Activated CD4-positive, alpha-beta memory T cell treated with anti-CD3 and anti-CD28 coated beads for 36 hours (primary cell): ENCODE measurements at places on chromosomes 7 and 10.

DNA sequence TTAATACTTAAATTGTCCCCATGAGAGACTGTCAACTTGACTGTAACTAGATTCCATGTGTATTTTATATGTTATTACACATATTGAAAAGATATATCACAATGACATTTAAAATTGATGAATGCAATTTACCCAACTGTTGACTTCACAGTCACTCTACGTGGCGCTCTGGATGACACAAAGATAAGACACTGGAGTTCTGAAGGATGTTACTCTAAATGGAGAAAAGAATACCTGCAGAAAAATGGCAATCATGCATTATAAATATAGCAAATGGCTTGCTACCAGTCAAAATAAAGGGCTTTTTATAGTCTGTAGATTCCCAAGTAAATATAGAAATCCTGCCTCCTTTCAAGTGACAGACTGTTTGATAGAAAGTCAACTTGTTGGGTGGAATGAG lies 143.6 kb upstream of the KLF6 start:
- DNase-seq, result no peak

DNA sequence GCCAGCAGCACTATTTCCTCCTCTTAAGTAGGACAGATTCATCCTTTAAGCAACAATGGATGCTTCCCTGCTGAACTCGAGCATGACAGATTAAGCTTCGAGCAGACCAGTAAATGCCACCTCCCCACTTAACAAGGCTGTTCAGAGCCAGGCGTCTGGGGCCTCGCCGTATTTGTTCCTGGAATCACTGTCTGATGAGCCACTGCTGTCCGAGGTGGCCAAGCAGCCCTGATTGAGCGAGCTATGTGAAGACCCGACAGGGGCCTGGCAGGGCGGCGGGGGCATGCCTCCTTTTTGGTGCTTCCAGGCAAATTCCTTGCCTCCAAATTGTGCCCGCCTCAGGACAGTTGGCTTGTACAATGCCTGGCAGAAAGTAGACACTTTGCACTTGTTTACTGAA lies 862.6 kb downstream of the NRG3 start:
- no peak for DNase-seq

DNA sequence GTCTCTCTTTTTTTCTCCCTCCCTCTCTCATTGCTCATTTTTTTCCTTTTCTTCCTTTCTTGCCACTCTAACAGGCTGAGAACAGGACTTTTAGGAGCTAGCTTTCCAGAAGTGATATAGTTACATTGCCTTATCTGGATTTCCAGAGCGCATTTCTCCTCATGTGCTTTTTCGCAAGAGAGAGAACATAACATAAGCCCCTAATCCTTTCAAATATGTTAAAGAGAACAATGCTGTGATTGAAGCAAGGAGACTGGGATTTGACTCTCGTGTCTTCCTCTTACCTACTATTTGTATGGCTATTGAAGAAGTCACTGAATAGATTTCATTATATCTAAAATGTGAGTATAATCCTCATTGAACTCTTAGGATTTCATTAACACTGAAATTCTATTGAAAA lies 101.2 kb upstream of the PRPS1L1 start:
- DNase-seq, result no peak

GRCh38 chr10:32955299-32955772 lies 2.7 kb downstream of the ITGB1 start:
- DNase-seq, result no peak

DNA sequence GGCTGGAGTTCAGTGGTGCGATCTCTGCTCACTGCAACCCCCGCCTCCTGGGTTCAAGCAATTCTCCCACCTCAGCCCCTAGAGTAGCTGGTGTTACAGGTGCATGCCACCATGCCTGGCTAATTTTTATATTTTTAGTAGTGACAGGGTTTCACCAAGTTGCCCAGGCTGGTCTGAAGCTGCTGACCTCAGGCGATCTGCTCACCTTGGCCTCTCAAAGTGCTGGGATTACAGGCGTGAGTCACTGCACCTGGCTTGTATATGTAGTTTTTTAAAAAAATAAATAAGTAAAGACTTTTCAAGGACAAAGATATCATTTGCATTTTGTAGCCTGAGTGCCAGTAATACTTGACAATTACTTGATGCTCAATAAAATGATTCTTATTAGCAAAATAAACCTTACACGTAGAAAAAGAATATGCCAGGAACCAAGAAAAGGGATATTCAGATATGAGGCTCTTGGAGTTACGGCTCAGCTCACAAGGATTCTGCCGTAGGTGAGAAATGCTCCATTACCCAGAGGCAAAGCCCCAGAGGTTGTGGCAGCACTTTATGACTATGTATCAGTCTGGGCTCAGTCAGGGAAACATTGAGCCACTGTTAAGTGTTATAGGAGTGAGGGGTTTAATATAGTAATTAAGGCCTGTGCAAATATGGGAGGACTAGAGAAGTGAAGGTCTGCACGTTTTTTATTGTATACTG lies 98.5 kb downstream of the TPST1 start:
- DNase-seq, result no peak

GRCh38 chr7:74476626-74477025 lies 22.9 kb downstream of the GTF2IRD1 start:
- DNase-seq, result no peak

GRCh38 chr7:50366311-50366710 lies 61.8 kb downstream of the IKZF1 start:
- DNase-seq, result no peak

DNA sequence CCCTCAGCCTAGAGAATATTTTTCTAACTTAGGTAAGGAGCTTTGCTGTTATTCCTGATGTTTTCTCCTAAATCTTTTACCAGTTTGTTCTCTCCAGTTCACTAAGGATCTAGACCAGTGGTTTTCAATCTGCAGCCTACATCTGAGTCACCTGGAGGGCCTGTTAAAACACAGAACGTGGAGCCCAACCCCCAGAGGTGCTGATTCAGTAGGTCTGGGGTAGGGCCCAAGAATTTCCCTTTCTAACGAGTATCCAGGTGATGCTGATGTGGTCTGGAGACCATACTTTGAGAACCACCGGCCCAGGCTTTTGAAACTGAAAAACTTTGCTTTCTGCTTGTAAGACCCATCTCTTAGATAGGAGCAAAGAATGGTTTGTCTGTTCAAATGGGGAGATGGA lies 51.2 kb upstream of the KMT2E start:
- peak; percentile 59 for DNase-seq

DNA sequence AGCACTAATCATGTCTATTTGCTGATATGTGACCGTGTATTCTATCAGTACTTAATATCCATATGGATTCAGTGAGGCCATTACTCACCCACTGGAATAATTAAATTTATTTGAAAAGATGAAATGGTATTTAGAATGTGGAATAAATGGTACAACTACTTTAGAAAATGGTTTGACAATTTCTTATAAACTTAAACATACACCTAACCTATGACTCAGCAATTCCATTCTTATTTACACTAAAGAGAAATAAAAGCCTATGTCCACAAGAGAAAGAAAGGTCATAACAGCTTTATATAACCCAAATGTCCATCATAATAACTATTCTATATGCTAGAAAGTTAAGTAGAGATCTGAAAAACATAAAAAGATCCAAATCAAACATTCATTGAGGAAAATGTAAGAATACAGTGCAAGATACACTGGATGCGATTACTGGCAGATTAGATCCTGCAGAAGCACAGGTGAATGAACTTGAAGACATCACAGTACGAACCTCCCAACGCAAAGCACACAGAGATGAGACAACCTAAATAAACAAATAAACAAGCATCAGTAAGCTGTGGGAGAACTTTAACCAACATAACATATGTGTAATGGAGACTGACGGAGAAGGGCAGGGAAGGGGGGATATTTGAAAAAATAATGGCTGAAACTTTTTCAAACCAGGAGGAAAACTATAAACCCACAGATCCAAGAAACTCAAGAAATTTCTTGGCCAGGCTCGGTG lies 51.9 kb downstream of the TNS3 start:
- no peak for DNase-seq

DNA sequence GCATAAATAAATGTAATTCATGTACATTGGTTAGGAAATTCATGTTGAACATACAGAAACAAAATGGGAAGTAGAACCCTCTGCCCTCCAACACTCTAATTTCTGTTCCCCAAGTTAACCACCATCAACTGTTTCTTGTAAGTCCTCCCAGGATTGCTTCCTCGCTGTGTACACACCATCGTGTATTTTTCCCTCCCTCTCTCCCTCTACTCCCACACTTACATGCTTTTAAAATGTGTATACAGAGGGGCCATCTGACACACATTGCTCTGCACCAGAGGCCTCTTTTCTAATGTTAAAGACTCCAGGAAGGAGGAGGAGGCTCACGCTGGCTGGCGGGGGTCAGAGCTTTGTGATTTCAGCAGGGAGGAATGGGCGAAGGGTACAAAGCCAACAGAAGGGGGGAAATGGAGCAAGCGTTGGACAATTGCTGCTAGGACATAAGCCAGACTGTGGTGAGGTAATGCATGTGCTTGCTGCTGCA lies 1.9 kb upstream of the EPHA1 start:
- no peak for DNase-seq

- no peak for DNase-seq
Observed at GRCh38 chr7:26937939-26938623, 73.7 kb upstream of the SKAP2 start.
